ENCODE measurements at places on chromosomes 13 and 19. TPM values are rescaled to one million over a fixed set of nuclear protein-coding genes. Genes with fewer than 3 reads are reported as not detected.

The TEX101 gene
- not detected for total RNA-seq

The OR7G2 gene
- total RNA-seq = not detected

The AP1M2 gene
- not detected for total RNA-seq

The METTL21C gene
- total RNA-seq = not detected

The CYP4F11 gene
- total RNA-seq = not detected

The POU4F1 gene
- total RNA-seq = 0.08 TPM

The SERPINE3 gene
- total RNA-seq = not detected

The NUFIP1 gene
- 14.4 TPM for total RNA-seq

The NAXD gene
- 21.1 TPM for total RNA-seq

The LGALS7 gene
- total RNA-seq = not detected

DNA sequence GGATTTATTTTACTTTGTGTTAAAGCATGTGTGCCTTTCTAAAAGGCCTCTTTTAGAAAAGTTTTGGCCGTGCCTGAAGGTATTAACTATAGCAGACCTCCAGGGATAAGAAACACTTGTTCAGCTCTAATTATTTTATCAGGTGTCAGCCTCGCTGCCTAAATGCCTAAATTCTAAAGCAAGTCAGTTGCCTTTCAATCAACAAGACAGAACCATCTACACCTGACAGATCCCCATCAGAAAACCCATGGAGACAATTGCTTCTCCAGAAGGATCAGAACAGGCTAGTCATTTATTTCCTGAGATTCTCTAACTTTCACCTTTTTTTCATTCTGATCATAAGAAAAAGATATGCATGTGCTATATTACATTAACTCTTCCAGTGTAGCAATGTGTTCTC, 171.4 kb upstream of the GPC6 start:
- DNase-seq = no peak

DNA sequence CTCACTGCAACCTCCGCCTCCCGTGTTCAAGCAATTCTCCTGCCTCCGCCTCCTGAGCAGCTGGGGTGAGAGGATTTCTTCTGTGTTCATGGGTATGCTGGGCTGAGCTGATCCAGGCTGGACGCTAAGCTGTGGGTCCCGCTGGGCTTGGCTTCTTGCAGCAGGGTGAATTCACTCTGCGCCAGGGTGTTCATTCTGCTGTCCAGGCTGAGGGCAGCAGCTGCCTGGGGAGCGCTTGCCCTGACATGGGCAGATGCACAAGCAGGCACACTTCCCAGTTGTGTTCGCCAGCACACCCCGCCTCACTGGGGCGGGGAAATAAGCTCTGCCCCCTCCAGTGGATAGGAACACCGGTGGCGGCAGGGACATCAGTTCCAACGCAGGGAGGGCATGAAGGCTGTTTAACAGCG, 7.3 kb upstream of the INAFM1 start:
- DNase-seq = no peak

DNA sequence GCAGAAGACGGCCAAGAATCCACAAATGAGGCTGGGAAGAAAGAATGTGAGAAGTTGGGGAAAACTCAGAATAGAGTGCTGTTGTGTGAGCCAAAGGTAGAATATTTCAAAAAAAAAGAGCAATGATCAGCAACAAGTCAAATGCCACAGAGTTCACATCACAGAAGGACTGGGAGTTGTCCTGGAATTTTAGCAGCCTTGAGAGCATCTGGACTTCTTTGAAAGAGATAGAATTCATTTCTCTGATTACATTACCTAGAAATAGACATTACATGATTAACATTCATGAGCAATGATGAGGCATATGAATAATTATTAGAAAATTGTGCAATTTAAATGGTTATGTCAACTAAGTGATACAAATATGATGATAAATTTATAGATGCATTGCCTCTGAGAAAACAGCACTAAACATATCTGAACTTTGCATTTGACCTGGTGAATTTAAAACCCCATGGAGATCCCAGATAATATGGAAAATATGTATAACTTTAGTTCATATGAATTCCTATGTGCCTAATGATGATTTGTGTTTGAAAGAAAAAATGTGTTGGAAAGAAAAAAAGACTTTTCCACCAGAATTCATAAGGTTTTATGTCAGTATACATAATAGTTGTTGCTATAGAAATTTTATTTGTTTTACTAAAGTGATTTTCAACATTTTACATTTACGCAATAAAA, 186.2 kb downstream of the POSTN start:
- DNase-seq = no peak

DNA sequence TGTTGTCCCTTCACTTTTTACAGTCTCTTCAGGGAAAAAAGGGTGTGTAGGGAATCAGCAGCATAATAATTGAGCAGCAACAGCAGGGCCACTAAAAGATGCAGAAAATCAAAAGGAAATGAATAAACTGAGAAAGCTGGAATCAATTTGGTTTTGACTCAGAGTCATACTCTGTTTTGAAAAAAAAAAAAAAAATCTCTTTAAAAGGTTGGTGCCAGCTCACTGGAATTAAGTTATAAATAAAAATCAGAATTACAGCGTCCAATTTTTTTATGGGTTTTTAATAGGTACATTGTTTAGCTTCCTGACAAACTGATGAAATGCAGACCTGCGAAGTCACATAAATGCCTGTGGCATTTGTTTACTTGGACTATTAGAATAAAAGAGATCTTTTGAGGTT, 231.9 kb downstream of the COG6 start:
- DNase-seq = no peak

DNA sequence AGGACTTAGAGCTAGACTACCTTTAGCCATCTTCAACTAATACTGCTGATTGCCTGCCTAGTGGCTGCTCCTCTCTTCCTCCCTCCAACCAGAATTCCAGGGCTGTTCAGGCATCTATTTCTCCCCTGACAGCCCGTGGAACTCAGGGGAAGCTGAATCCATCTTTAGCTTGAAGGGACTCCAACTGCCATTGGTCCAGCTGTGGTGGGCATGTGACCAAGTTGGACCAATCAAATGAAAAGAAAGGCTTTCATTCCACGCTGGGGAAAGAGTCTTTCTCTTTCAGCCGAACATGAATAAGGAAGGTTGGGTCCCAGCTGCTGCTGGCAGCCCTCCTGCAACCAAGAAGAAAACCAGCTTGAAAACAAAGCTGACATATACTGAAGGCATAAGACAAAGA, 168.5 kb upstream of the OBI1 start:
- no peak for DNase-seq

DNA sequence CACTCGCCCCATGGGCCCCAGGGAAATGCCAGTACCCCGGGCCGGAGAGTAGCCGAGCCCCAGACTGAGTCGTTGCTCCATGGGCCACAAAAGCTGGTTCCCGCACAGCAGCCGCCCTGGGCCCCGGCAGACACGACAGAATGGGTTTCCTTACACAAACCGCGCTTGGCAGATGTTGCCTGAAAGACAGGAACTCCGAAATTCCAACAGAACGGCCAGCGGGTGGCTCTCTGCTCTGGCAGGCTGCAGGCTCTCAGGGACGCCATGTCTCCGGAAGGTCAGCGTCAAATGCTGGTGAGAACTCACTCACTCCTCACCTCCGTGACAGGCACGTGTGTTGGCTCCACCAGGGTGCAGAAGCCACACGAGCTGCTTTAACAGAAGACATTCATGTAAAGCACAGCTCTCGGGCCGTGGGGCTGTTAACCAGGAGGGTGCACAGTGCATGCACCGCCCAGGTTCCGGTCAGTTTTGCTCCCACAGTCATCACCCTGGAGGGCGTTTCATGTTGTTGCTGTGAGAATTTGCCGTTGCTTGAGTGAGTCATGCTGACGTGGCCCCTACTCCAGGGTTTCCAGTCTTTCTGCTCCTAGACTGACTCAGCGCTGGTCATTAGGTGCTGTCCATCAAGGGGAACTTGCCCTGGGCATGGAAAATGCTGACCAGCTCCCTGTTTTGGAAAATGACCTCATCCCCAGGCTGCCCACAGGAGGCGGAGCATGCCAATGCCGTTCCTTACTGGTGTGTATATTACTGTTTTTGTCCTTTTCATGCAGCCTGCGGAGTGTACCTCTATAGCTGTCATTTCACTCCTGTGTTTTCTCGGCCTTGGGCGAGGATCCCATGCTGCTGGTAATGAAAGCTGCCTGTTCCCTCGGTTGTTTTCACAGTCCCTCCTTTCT, 44.8 kb downstream of the ANKRD10 start:
- peak; percentile 25 for DNase-seq

DNA sequence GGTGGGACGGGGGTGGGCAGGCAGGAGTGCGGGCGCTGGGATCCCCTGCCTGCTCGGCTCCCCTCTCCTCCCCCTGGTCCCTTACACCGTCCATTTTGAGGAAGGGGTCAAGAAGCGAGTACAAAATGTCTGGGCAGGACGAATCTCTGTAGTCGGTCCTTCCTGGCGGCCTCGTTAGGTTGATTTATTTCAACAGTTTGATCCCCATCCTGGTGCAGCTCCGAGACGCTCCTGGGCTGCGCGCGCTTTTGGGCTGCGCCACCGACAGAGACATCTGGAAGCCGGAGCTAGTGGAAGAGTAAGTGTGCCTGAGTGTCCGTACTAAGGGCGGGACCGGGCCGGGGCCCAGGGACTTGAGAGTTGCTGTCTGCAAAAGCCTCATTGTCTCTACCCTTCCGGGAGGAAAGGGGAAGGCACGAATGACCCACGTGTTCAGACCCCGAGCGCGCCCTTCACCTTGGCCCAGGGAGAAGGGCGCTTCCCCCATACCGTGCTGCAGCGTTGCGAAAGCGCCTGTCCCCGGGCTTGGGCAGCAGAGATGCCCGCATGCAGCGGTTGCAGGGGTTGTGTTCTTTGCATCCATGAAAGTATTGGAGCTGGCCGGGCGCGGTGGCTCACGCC, 1.8 kb downstream of the ZNF114 start:
- peak; percentile 21 for DNase-seq

DNA sequence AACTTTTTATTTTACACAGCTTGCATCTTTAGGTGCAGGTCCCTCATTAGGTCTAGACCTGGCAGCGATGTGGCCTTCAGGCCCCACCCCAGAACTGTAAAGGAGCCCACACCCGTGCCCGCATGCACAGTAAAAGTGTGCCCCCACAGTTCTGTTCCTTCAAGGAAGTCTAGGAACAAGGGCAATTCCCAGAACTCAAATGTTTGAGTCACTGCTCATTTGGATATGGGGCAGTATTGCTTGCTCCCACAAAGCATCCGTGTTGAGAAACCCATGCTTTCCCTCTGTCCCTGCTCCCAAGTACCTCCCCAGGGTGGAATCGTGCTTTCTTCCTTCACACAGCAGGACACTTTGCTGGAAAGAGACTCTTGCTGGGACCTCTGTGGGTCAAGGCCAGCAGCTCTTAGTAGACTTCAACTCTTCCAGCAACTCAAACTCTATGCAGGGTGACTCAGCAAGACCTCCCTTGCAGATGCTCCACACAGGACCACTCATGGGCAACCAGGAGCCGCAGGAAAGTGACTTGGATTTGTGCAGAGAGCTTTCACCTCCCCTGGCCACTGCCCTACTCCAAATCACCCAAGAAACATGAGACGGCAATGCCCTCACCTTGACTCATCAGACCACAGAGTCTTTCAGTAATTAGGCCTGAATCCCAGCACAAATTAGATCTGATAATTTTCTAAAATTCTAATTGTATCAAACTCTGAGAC, 12.3 kb downstream of the SLC7A1 start:
- no peak for DNase-seq

GRCh38 chr19:49801966-49802661, 11.0 kb downstream of the FUZ start:
- DNase-seq = no peak

GRCh38 chr13:66391322-66391721, 838.8 kb downstream of the PCDH9 start:
- DNase-seq = no peak

GRCh38 chr13:27921961-27922882, 2.4 kb downstream of the PDX1 start:
- DNase-seq = no peak

- no peak for DNase-seq
Measured at GRCh38 chr13:30708541-30708940, 26.8 kb upstream of the ALOX5AP start.

DNA sequence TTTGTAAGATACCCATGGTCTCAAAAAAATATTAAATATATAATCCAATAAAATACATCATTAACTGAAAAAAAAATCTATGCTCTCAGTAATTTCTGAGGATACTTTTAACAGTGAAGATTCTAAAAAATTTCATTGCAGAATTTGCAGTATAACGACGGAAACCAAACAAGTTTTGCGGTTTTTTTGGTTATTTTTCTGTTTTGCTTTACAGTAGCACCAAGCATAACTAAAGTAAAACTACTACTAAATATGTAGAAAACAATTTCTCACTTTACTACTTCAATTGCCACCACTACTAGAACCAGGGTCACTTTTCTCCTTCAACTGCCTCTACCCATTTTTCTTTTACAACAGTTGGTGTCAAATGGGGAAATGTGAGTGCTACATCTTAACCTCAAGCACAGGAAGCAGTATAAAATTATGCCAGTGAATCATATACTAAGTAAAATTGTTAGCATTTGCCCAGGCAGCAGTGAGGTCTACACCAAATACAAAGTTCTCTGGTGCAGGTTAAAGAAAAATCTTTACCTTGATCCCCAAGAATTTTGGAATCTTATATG, 24.1 kb downstream of the MICU2 start:
- DNase-seq = no peak

DNA sequence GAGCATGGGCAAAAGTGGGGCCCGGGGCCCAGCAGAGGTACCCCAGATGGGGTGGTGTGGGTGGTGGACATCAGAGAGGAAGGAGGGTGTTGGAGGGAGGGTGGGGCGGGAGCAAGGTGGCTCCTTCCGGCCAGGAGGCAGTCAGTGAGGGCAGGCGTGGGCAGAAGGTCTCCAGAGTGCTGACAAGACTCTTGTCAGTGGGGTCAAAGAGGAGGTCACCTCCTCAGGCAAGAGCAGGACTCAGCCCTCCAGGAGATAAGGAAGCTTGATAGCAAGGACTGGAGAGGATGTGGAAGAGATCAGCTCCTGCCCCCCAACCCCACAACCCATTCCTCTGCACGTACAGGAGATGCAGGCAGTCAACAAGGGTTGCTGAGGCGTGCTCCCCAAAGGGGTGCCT, 9.8 kb downstream of the GJA3 start:
- no peak for DNase-seq

DNA sequence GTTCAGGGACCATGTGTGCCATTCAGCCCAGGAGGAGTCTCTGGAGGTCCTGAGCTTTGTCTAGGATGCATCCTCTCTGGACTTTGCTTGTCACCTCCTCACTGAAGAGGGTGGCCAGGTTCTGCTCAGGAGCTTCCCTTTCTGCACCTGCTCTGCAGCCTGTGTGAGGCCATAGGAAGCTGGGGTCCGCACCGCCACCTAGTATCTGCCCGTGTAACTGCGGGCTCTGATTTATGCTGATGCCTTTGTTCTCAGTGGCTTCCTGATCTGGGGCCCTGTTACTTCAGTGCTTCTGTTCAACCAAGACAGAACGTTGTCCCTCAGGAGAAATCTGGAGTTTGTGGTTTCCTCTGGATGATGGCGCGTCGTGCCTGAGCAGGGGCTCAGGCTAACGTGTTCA, 15.5 kb downstream of the ZNF610 start:
- DNase-seq = peak; percentile 3

DNA sequence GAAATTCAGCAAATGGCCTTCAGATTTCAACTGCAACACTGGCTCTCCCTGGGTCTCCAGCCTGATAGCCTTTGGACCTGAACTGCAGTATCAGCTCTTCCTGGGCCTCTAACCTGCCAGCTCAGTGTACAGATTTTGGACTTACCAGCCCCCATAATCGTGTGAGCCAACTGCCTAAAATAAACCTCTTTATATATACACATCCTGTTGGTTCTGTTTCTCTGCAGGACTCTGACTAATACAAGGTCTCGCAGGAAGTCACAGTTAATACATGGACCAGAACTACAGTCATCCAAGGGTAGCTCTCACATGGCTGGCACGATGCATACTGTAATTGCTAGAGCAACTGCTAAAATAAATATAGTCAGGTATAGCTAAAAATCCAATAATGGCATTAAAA, 85.1 kb downstream of the KATNAL1 start:
- DNase-seq = no peak

Measured in activated naive CD8-positive, alpha-beta T cell treated with anti-CD3 and anti-CD28 coated beads for 36 hours (primary cell).